BJ (cell line): ENCODE measurements at places on chromosomes 7 and 10.
A peak's percentile ranks its signal among the peaks of the same experiment; 100 is the strongest.

DNA sequence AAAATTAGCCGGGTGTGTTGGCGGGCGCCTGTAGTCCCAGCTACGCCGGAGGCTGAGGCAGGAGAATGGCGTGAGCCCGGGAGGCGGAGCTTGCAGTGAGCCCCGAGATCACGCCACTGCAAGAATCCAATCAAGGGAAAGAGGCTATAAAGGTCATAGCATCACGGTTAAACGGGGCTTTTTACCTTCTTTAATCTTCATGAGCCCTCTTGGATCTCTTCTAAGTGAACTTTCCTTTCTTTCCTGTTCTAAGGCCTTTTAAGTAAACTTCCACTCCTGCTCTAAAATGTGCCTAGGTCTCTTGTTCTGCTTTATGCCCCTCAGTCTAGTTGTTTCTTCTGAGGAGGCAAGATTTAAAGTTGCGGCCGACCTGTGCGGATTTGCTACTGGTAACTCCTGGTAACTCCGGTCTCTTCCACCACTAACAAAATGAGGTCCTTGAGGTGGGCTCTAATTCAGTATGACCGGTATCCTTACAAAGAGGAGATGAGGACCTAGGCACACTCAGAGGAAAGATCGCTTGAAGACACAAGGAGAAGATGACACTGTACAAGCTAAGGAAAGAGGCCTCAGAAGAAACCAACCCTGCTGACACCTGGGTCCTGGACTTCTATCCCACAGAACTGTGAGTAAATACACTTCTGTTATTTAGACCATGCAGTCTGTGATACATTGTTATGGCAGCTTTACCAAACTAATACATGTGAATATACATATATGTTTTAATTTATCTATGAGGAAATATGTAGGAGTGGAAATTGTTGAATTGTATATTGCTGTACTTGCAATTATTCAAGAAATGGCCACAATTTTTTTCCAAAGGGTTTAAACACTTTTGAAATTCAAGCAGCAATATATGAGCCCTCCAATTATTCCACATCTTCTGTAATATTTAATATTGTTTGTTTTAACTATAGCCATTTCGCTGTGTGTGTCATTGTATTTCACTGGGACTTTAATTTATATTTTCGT, 331.5 kb upstream of the CNTNAP2 start:
- DNase-seq, result no peak

GRCh38 chr10:107425931-107426553, 261.5 kb upstream of the SORCS1 start:
- no peak for DNase-seq

- DNase-seq, result peak; percentile 72
Observed at GRCh38 chr7:155665957-155666287, 21.5 kb downstream of the RBM33 start.

DNA sequence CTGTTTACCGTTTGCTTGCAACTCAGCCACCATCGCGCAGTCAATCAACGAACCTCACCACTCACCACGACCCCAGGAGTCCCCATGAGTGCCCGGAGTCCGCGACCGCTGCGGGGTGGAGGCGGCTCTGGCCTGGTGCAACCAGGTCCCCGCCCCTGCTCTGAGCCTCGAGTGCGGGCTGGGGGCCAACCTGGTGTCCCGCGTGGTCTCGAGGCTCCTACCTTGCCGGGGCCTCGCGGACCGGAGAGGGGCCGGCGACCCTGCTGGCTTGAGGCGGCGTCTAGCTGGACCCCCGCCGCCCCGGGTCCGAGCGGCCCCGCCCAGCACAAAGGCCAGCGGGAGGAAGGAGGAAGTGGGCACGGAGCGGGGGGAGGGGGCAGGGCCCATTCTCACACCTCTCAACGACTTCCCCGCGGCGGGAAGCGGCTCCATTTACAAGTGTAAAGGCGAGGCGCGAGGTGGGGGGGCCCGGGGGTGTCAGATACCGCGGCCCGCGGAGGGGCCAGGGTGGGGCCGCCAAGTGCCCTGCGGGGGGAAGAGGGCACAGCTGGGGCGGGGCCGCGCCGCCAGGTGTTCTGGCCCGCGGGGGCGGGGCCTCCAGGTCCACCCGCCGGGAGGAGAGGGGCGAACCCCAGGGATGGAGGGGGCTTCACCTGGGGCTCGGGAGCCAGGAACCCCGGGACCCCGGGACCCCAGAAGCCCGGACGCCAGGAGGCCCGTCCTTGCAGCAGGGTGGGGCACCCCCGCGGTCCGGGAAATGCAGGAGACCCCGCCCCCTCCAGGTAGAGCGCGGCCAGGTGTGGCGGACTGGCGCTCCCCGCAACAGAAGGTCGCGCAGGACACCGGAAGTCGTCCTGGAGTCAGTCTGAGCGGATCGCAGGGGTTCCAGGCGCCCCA, 8.6 kb downstream of the CTBP2 start:
- DNase-seq, result no peak

GRCh38 chr7:123580406-123581161, 21.0 kb upstream of the ASB15 start:
- DNase-seq, result no peak

DNA sequence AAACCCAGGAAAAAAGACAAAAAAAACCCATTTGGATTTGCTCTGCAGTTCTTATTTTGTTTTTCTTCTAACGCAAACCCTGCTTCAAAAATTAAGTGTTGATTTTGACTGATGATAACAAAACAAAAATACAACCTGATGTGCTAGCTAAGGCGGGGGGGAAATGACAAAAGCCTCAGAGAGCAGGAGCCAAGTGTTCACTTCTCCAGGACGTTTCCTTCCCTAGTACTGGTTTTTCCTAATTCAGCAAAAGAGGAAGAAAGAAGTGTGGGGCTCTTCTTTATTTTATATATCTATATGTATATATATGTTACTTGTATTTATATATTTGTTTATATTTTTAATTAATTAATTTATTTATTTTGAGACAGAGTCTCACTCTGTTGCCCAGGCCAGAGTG, 28.0 kb downstream of the SNX10 start:
- DNase-seq, result no peak

DNA sequence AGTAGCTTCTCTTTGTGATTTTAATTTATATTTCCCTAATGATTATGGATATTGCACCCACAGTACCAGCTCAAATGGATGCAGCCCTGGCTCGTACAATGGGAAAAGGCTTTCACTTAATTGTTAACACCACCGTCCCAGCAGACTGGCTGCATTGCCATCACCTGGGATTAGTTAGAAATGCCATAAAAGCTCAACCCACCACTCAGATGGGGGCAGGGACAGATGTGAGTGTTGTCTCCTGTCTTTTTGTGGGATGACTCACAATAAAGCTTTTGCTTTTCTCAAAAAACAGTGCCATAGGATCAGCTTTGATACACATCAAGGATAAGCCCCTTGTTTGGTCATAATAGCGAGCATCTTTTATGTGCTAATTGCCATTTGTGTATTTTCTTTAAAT, 729.1 kb downstream of the TNS3 start:
- no peak for DNase-seq

DNA sequence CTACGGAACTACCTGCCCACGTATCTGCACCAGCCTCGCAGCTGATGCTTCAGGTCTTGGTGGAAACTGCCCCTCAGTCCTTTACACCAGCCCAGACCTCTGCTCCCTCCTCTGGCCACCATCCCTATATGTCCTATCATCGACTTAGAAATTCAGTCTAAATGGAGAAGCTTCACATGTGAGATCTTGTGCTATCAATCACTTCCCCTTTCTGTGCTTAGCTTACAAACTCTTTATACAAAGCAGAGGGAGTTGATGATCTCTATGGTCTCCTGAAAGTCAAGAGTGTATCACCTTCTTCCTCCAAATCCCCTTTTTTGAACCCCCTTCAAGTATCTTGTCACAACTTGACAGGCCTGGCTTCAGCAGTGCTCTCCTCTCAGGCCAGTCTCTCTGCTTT, 30.7 kb downstream of the ZNF777 start:
- no peak for DNase-seq

DNA sequence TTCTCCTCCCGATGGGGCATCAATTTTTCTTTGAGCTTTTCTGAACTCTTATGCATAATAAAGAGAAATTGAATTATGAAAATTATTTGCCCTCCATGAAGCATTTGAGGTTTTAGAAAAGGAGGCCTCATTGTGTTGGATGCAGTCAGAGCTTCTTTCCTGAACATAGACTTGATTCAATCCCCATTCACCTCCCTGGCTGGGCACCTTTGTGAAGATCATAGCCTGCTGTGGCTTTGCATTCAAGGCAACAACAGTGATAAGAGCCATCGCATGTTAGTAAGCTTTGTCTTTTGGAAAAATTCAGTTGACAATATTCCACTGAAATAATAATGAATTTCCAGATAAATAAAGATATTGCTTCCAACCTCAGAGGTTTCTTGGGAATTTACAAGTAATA, 87.1 kb downstream of the TRIL start:
- DNase-seq, result no peak

DNA sequence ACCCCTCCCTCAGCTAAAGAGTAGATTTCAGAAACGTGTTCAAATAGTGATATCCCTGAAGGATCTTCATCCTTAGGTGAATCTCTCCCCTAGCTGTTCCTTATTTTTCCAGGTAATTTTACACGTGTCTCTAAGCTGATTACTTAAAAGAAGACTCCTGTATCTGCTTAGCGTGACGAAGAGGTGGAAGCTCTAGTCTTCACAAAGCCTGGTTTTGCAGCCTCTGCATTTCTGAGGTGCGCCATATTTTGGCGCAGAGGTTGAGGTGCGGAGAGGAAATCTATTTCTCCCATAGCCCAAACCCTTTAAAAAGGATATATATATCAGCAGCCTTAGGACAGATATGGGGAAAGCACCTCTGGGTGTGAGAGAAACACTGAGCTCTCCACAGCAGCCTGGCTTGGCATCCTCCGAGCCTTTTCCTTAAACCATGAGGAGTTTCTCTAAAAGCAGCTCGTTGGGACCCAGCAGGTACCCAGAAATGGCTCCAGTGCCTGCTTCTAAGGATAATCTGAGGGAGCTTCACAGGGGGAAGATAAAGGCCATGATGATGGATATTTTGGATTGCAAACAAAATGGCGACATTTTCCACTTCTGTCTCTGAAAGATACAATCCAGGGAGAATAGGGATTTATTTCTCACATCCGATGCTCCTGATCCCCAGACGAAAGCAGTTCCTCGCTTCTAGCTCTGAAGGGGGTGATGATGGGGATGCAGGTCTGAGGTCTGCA, 3.0 kb upstream of the HOXA2 start:
- no peak for DNase-seq

DNA sequence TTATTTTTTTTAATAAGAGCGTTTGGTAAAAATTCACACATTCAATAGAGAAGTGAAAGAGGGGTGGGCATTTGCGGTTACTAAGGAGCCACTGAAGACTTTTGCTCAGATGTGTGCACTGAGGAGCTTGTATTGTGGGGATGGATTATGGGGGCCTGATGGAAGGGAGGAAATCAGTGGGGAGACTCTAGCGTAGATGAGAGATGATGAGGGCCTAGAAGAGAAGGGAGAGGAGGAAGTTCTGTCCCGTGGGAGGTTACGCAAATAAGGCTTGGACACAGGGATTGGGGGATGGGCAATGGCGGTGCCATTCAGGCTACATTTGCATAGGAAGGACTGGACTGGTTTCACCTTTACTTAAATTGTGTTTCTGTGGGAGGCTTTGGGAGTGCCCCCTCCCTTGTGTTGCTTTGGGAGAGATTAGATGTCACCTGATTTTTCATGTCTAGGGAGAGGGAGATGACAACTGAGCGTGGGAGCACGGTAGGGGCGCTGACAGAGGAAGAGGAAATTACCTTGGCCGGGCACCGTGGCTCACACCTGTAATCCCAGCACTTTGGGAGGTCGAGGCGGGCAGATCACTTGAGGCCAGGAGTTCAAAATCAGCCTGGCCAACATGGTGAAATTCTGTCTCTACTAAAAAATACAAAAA, 2.2 kb upstream of the HIP1 start:
- no peak for DNase-seq

DNA sequence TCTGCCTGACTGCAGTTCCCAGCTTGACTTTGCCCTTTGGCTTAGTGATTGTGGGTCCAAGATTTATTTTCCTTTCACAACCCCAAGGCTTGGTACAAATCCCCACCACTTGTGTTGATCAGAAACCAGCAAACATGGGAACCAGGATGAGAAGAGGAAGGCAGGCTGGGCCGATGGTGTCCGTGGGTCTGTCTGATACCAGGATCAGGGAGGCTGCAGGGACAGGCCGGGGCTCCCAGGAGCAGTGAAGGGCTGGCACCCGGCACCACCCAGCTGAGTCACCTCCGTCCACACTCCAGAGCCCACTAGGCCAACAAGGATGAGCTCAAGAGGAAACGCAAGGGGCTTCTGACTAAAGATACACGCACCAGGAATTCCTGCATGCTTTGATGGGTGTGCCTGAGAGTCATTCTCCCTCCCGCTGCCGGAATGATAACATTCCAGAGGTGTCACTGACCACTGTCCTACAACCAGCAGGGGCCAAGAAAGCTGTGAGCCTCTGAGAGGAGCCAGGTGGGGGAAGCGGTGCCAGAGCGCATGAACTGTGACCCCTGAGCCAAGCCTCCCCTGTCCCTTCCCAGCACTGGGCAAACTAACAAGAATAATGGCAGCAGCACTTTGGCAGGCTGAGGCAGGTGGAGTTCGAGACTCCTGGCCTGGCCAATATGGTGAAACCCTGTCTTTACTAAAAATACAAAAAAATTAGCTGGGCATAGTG, 29.2 kb upstream of the PROSER2 start:
- no peak for DNase-seq

DNA sequence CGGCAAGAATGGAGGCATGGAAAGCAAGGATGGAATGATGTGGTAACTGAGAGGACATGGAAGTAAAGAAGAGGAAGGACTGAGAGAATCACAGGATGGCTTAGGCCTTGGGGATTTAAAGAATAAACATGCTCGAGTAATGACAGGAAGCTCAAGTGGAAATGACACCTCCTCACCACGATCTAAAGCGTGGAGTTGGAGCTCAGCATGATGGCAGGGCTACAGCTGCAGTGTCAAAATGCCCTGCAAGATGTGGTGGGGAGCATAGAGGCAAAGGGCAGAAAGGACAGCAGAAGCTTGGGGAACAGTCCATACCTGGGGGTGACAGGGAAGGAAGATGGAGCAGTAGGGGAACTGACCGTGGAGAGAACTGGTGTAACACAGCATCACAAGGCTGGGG, 229.5 kb upstream of the PLXNA4 start:
- no peak for DNase-seq

DNA sequence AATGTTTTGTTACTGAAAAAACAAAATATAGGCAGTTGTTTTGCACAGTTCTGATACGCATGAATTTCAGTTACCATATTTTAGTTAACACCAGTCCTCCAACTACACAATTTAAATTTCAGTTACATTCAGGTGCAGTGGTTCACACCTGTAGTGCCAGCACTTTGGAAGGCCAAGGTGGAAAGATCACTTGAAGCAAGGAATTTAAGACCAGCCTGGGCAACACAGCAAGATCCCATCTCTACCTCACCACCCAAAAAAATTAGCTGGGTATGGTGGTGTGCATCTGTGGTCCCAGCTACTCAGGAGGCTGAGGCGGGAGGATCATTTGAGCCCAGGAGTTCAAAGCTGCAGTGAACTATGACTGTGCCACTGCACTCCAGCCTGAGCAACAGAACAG, 45.3 kb downstream of the ABI1 start:
- DNase-seq, result no peak

- no peak for DNase-seq
Observed at GRCh38 chr7:77771901-77772300, 26.3 kb downstream of the TMEM60 start.
